ENCODE measurements at places on chromosomes 1 and 21. TPM values are rescaled to one million over a fixed set of nuclear protein-coding genes. Genes with fewer than 3 reads are reported as not detected.

The LIX1L gene
- 31.2 TPM for polyA plus RNA-seq

The SLC35F3 gene
- polyA plus RNA-seq: 0.55 TPM

The MPZL1 gene
- polyA plus RNA-seq: 142 TPM

The LCE6A gene
- polyA plus RNA-seq: not detected

The FABP3 gene
- polyA plus RNA-seq: 74.7 TPM

DNA sequence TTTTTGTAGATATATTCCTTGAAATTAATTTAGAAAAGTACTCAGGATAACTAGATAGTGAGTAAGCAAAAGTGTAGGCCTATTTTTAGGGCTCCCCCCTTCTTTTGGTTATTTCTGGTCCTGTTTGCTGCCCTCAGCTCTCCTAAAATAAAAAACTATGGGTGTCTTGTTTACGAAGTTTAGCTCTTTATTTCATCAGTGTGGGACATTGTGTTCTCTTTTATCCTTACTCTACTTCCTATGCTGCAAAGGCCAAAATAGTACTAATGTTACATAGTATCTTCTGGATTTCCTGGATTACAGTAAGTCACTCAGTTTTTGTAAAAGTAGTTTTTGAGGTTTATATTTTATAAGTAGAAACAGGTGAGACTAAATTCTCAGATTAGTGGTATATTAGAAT is 15.4 kb downstream of the CEP350 start:
- no peak for DNase-seq

DNA sequence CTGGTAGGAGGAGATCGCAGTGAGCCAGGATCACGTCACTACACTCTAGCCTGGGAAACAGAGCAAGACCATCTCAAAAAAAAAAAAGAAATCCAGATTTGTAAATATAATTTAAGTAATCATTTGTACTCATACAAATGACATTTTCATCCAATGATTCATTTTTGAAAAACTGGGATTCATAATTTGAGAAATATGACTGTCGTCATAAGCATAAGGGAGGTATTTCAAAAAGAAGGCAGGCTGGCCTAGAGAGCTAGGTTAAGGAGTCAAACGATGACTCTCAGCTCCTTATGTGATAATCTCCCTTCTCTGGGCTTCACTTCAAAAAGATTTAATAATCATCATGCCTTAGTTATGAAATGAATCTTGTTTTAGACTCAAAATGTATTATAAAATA is 2.3 kb downstream of the GART start:
- no peak for DNase-seq

DNA sequence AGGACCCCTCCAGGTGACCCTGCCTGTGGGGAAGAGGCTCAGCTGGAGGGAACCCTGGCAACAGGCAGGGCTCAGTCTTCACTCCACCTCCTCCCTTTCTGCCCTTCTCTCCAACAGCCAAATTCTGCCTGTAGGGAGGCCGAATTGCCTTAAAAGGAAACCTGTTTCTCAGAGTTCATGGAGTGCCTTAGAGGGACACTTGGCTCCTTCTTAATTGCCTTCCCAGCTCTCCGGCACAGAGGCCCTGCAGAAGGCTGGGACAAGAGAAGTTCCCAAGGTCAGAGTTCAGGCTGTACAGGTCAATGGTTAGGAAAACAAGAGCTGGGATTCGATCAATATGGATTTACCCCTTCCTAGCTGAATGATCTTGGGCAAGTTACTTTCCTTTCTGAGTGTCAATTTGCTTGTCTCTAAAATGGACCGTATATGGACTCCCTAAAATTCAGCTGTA is 6.2 kb downstream of the CSRP1 start:
- DNase-seq: no peak

- no peak for DNase-seq
Observed at GRCh38 chr1:150778409-150778808, 12.8 kb upstream of the CTSS start.

DNA sequence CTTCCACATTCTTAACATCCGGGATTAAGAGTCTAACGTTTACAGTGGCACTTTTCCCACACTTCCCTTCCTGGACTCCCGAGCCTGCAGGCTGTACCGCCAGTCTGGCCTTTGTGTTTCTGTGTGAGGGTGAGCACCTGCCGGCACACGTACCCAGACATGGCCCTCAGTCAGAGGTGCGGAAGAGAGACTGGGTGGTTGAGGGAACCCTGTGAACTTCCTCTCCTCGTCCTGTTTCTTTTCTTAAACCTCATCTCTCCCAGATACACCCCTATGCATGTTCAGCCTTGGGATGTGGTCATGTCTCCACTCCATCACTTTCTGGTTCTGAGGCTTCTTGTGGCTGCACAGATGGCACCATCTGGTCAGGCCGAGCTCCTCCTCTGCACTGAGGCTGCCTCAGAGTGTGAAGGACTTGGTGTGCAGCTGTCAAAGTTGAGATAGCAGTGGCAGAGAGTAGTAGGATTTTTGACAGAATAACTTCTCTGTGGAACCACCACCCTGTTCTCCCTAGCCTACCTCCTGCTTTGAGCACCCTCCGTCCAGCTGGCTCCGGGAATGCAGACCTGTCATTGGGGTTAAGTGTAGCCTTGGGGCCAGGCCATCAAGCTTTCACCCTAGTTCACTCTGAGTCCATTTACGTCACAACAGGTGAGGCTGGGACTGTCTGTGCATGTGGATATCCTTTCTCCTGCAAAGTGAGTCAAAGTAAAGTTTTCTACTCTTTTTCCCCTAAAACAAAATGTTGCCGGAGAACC is 31.4 kb downstream of the VASH2 start:
- DNase-seq: no peak

GRCh38 chr1:208628022-208628914 is 384.1 kb upstream of the PLXNA2 start:
- no peak for DNase-seq

DNA sequence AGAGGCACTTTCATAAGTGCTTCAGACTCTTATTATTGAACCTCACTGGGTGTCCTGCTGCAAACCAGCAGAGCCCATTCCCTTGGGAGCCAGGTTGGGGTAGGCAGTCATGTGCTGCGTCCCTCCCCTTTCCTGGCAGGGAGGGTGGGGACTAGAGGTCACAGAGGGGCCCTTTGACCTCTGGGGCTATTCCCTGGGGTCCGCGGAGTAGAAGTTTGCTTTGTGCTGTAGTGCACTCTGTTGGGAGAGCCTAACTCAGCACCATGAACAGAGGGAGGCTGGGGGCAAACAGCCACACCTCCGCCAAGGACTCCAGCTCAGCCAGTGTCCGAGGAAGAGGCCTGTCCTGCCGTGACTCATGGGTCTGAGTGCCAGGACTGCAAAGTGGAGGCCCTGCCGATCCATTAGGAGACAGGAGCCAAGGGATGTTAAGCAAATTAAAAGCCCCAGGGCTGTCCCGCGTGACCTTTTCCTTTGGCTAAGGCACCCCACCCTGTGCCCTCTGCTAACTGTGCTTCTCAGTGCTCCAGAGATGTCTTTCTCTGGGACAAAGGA is 3.0 kb upstream of the IGSF21 start:
- DNase-seq: no peak

DNA sequence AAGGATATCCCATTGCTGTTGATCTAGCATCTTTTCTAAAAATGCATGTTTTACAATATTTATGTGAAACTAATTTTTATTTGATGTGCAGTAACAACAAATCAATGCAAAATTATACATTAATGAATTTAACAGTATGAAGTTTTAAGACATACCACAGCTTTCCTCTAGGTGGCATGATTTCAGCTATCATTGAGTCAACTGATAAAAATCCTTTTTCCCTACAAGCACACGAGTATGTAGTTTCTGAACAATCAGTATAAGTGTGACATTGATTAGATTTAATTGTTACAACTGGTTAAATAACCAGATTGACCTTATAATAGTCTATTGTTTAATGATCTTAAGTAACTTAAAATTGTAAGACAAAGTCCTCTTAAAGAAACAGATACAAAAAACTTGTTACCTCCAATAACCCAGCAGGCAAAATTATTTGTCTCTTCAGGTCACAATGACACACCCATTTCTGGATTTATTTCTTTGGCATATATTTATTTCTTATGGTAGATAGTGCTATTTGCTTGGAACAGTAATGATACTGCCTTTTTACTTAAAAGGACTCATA is 5.8 kb upstream of the TGFB2 start:
- DNase-seq: no peak

- DNase-seq: no peak
Observed at GRCh38 chr1:190159146-190159545, 318.5 kb downstream of the BRINP3 start.

GRCh38 chr1:24914226-24915069 is 15.6 kb downstream of the RUNX3 start:
- no peak for DNase-seq

GRCh38 chr1:233114860-233115259 is 164.4 kb downstream of the NTPCR start:
- no peak for DNase-seq

GRCh38 chr1:44330935-44331334 is 24.1 kb downstream of the ERI3 start:
- no peak for DNase-seq

- DNase-seq: no peak
Observed at GRCh38 chr1:107541412-107541811, 400.6 kb downstream of the NTNG1 start.

- no peak for DNase-seq
Observed at GRCh38 chr1:156677616-156678596, 699 bp upstream of the NES start.

- no peak for DNase-seq
Observed at GRCh38 chr1:89682611-89683010, 49.7 kb downstream of the LRRC8C start.

GRCh38 chr1:87265786-87266185 is 62.9 kb upstream of the LMO4 start:
- DNase-seq: no peak

GRCh38 chr1:167746988-167747655 is 25.3 kb downstream of the MPZL1 start:
- DNase-seq: no peak

- DNase-seq: peak; percentile 70
Observed at GRCh38 chr21:15659753-15660422, 69.9 kb upstream of the USP25 start.

DNA sequence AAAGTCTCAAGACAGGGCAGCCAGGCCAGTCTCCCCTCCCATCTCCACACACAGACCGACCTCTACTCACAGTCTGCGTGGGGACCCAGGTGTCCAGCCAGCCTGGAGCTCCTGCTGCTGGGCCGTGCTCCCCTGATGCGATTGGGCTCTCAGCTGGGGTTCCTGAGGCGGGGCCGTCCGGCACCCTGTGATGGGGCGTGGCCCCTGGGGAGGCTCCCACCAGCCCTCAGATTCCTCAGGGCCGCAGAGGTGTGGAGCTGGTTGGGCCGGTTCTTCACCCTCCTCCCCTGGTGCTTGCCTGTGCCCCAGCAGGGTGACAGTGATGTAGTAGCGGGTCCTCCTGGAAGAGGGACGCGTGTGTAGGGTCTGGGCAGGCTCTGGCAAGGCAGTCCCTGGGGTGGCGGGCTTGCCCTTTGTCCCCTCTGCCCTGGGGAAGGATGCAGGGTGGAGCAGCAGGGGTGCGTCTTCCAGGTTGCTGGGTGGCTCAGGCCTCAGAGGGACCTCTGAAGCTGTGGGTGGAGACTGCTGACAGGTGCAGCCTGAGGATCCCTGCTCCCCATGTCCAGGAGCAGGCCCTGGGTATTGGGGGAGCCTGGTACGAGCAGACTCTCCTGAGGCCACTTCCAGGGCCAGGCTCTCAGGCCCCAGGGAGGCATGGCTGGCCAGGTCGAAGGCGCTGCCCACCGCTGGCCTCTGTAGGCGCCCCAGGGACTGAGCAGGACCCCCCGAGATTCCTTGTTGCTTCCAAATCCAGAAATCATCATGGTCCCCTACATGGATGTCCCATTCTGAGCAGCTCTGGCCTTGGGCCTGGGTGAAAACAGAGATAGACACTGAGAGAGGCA is at the start of gene CRYBG2:
TSS of gene CRYBG2 (minus strand) at position 155 of the 845 bp plus-strand sequence. CDS start 7,473 bp downstream, outside the sequence.
- DNase-seq: peak; percentile 42

- no peak for DNase-seq
Observed at GRCh38 chr1:196209983-196210382, 398.3 kb downstream of the KCNT2 start.

DNA sequence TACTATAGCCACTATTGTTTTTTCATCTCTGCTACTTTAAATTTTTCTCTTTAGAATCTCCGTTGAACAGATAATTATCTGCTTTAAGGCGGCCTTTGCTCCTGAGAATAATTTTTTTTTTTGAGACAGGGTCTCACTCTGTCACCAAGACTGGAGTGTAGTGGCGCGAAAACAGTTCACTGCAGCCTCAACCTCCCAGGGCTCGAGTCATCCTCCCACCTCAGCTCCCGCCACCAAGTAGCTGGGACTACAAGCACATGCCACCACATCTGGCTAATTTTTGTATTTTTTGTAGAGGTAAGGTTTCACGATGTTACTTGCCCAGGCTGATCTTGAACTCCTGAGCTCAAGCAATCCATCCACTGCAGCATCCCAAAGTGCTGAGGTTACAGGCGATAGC is 28.6 kb downstream of the TRIT1 start:
- DNase-seq: no peak

- peak; percentile 76 for DNase-seq
Observed at GRCh38 chr1:109776911-109777310, 13.2 kb upstream of the EPS8L3 start.
